ENCODE measurements at places on chromosomes 2 and 18.

DNA sequence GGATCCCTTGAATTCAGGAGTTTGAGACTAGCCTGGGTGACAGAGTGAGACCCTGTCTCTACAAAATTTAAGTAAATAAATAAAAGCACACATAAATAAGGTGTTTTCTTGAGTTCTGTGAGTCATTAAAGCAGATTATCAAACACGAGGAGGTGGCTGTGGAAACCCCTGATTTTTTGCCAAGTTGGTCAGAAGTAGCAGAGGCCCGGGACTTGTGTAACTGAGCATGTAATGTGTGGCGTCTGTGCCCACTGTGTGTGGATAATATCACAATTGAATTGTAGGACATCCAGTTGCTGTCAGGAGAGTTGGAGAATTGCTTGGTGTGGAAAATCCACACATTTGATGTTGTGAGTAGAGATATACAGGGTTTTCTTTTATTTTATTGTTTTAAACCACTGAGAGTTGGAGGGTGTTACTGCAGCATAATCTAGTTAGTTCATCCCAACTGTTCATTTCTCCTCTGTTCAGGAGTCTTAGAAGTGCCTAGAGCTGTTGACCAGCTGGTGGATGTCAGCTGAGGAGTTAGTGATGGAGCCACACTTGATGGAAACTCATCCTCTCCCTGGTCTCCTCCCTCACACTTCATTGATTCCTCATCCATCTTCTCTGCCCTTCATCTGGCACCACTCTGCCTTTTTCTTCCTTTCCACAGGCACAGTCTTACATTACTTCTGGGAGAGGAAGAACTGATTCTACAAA, 45.9 kb upstream of the RHOB start:
- no peak for DNase-seq

- DNase-seq: no peak
Observed at GRCh38 chr2:233422050-233422639, 67.9 kb downstream of the DGKD start.

DNA sequence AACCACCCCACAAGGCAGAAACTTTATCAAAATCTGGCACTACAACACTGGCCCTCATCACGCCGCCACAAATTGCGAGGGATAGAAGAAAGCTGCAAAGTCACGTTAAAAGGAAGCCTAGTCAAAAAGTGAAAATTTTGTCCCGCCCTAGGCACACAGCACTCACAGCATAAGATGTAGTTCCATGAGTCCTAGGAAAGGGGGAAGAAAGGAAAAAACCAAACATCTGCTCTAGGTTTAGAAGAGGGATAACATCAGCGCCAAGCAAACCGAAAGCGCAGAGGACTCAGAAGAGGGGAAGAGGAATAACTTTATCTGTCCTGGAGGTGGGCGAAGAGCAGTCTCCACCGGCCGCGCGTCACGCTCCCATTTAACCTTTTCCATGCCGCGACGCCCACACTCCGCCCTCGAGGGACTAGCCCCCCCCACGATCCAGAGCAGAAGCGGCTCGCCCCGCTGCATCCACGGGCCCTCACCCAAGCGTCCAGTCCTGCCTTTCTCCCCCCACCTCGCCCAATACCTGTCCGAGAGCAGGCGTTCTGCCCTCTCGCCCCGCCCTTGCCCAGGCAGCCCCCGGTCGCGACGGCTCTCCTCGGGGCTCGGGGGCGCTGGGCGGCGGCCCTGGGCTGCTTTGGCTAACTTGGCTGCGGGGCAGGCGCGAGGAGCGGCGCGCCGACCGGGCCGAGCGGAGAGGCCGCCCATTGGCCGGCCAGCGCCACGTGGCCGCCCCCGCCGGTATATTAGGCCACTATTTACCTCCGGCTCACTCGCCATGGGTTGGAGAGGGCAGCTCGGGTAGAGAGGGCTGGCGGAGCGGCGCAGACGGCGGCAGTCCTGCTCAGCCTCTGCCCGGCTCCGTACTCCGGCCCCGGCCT, at the start of gene HOXD1:
HOXD1 (plus strand) TSS at position 770 of the 875 bp plus-strand sequence. CDS start 134 bp downstream, outside the sequence.
- DNase-seq: no peak

GRCh38 chr2:68245066-68245465, 7.3 kb downstream of the PPP3R1 start:
- DNase-seq: no peak

DNA sequence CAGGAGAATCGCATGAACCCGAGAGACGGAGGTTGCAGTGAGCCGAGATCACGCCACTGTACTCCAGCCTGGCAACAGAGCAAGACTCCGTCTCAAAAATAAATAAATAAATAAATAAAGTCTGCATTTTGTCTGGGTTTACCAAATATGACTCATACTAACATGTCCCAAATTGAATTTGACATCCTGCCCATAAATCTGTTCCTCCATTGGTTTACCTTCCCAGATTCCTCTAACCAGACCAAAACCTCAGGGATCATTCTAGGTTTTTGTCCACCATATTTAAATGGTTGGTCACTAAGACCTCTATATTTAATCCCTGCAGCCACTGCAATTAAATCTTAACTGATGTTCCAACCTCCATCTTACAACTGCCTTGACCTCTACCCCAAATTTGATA, 150.9 kb downstream of the ATAD2B start:
- DNase-seq: no peak

DNA sequence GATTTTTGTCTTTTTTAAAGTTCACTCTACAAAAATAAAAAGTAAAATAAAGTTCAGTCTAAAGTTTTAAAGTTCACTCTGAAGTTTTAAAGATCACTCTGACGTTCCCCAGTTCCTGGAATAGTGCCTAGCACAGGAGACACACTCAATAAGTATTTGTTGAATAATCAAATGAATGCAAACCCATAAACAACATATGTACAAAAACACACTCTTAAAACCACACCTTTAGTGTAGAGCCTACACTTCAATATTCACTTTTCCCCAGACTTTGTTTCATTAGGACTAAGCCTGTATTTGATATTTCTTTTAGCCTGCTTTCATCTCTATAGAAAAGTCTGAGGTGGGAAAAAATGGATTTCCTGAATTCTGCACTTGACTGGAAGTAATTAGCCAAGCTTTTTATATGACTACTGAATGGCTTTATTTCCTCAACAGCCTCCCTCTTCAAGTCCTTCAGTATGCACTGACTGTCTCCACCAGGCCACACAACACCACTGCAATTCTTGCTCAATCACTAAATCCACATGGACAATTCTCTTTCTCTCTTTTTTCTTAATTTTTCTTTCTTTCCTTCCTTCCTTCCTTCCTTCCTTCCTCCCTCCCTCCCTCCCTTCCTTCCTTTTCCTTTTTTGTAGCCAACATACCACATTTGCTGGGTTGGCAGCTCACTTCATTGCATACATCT, 104.6 kb downstream of the SS18 start:
- no peak for DNase-seq

GRCh38 chr2:38876407-38876806, 631 bp downstream of the MORN2 start:
- DNase-seq: no peak

DNA sequence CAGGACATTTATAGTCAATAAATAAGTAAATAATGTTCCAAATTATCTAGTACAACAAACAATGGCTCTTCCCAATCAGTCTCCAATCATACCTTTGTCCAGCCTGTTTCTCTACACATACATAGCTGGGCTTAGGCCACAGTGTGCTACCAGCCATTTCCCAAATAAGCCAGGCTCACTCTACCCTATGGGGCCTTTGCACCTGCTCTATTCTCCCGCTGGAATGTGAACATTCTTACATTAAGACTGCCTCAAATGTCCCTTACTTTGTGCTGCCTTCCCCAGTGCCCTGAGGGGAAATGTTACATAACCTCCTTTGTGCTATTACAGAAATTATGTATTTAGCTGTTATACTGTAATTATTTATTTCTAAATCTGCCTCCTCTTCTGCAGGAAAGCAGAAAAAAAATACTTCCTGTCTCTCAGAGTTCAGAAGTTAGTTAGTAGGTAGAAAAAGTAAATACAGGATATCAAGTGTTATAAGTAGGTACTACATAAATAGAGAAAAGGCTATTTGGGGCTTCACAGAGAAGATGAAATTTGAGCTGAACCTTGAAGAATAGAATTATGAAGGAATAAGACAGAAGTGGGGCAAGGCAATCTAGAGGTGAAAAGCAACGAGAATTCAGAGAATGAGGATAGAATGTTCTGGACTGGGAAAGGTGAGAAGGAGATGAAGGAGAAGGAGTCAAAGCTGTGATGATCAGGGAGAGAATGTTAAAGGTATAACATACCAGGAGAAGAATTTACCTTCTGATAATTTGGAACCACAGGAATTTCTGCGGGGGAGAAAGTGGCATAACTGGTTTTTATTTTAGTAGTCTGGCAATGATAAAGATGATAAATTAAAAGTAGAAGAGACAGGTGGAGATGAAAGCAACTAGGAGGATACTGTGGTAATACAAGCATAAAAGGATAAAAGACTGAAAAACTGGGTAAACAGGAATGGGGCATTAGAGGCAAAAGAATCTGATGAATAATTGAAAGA, 37.0 kb downstream of the ROCK1 start:
- DNase-seq: no peak

GRCh38 chr2:111665011-111665410, 219.0 kb downstream of the ANAPC1 start:
- no peak for DNase-seq

DNA sequence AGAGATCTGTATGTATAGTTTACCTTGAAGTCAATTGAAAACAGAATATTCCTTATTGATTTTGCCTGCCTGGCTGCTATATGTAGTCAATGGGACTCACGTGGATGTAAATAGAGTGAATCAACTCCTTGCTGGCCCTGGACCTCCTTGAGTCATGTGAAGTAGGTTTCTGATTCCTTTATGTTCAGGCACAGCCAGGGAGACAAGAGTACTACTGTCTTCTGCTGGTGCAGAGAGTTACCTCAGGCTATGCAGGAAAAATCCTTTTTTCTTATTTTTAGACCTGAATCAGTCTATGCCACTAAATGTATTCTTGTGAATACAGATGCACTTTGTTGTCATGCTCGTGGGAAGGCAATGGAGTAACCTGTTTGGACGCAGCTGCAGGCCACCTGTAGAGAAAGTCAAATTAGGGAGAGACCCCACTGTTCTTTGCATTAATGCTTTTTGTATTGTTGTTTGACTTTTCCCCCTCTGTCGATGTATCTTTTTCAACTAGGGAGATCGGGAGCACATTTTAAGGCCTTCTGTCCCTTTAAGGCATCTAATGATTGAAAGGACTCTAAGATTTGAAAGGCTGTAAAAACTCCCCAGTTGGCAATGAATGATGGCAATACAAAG, 473.9 kb downstream of the ARHGAP15 start:
- no peak for DNase-seq

GRCh38 chr18:75551071-75551470, 123.6 kb upstream of the SMIM21 start:
- DNase-seq: no peak

GRCh38 chr2:137998503-137998902, 34.2 kb downstream of the HNMT start:
- DNase-seq: no peak

- DNase-seq: no peak
Observed at GRCh38 chr2:44954889-44955592, 13.5 kb downstream of the SIX3 start.

DNA sequence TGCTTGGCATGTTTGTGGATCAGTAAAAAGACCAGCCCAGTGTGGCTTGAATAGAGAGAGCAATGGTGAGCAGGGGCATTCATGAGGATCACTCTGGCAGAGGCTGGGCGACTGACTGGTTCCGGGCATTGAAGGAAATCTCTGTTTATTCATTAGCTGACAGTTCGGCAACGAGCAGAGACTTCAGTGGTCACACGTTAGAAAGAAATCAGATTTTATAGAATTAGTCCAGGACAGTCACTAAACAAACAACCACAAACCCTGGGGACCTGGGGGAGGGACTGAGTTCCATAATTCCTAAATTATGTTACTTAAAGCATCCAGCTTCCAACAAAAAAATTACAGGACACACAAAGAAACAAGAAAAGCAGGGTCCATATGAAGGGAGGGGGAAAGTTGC, 72.5 kb downstream of the NOL10 start:
- no peak for DNase-seq

DNA sequence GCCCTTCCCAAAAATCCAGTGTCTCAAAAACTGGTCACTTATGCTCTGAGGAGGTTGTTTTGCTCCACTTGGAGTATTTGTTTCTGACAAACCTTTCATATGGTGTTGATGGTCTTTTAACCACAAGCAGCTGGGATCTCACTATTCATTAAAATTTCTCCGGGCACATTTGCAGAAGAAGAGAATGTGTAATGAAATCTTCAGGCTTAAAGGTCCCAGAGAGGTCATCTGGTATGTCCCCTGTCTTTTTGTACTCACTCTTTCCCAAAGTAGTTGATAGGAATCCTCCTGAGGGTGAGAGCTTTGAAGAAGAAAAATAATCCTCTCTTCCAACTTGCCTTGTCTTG, 430.8 kb downstream of the SETBP1 start:
- DNase-seq: no peak

- DNase-seq: peak; percentile 55
Observed at GRCh38 chr2:38146275-38146906, 70.4 kb upstream of the CYP1B1 start.

DNA sequence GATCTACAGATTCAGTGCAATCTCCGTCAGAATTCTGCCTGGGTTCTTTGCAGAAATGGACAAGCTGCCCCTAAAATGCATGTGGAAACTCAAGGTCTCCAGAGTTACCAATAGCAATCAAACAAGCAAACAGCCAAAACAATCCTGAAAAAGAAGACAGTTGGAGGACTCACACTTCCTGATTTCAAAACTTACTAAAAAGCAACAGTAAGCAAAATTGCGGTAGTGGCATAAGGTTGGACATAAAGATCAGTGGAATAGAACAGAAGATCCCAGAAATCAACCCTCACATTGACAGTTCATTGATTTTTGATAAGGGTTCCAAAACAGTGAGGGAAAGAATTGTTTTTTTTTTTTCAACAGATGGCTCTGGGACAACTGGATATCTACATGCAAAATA, 59.7 kb downstream of the NPPC start:
- DNase-seq: no peak

GRCh38 chr18:2985628-2986027, 27.3 kb downstream of the LPIN2 start:
- no peak for DNase-seq

All from HS-27A (cell line).